ENCODE measurements at places on chromosomes 1 and 21.

GRCh38 chr1:233224311-233224710 lies 71.2 kb downstream of the PCNX2 start:
- DNase-seq: no peak

DNA sequence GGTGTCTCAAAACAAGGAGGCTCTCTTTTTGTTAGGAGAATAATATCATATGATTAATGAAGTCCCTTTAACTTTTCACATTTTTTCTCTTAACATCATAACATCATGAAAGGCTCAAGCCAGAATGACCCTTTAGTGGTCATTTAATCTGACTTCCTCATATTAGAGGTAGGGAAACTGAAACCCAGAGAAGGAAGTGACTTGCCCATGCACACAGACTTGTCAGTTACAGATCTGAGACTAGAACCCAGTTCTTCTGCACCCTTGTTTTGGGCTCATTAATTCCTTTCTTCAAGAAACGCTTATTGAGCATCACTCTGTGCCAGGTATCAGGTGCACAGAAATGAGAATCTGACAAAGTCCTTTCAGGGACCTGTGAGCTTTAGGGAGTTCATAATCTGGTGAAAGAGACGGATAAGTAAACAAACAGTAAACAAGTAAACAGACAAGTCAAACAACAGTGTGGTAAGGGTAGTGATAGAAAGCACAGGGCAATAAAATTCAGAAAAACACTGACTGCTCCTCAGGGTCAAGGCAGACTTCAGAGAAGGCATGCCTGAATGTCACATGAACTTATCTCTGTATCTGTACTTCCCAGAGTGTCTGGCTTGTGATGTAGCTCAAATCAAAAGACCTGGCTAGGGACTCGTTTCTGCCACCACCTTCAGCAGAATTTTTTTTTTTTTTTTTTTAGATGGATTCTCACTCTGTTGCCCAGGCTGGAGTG lies 38.3 kb upstream of the OSBPL9 start:
- DNase-seq: peak; percentile 47

- no peak for DNase-seq
These were observed 11.2 kb downstream of the TRAF3IP3 start for GRCh38 chr1:209767096-209767495.

GRCh38 chr1:201884425-201884824 lies 4.3 kb upstream of the SHISA4 start:
- DNase-seq: peak; percentile 77

GRCh38 chr21:21463456-21463855 lies 465.2 kb downstream of the NCAM2 start:
- DNase-seq: no peak

GRCh38 chr1:25732821-25733220 lies 67.2 kb upstream of the SELENON start:
- DNase-seq: peak; percentile 34

DNA sequence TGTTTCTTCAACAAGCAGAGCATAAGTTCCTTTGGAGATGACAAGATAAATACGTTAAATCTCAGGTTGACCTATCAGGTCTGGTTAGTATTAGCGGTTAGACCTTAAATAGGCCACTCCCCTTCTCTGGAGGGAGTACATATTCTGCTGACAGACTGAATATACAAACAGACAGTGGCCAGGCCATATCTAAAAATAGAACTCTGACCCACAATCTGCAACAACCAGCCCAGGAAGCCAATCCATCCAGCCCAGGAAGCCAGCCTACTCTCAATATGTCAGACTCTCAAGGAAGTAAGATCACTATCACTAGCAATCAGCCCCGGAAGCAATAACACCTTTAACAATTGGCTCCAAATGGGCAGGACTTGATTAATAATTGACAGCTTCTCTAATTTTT lies 6.7 kb downstream of the IL20 start:
- peak; percentile 78 for DNase-seq

- no peak for DNase-seq
These were observed 56.2 kb downstream of the LACTBL1 start for GRCh38 chr1:22916471-22916820.

DNA sequence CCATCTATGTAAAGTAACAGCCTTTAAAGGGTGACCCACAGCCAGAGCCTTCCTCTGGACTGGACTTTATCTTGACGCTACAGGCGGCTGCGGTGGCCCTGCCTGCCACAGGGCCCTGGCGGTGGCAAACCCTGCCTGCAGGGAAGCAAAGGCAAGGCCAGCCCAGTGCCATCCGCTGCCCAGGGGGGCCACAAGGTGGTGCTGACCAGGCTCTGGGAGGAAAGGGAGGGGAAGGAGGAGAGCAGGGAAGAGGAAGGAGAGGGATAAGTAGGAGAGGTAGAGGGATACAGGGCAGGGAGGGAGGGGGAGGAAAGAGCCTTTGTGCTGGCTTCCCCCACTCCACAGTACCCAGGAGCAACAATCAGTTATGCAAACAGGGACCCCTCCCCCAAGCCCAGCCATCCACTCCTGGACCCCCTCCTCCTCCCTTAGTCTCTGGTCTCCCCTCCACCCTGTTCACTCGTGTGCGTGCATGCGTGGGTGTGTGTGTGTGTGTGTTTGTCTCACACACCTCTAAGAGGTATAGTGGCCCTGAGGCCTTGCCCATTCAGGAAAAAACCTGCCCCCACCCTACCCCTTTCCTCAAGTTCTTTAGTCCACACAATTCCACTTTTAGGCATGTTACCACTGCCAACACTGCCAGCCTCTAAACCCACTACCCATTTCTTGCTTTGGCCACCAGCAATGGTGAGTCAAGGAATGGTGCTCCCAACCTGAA lies 30.3 kb downstream of the SSBP3 start:
- DNase-seq: peak; percentile 7

GRCh38 chr1:2498648-2499047 lies 22.6 kb downstream of the PLCH2 start:
- DNase-seq: no peak

DNA sequence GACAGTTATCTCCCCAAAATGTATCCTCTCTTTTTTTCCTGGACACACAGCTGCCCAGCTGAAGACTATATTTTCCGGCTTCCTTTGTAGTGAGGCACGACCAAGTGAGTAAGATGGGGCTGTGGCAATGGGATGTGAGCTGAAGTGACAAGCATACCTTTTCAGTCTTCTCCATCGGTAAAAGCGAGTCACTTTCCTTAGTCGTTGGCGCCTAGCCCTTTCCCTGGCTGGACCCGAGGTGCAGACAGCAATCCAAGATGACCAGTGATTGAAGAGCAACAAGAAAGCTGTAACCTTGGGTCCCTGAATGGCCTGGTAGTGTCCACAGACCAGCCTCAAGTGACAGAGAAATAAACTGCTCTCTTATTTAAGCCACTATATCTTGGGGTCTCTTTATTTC lies 155.2 kb downstream of the NR5A2 start:
- no peak for DNase-seq

- no peak for DNase-seq
These were observed 2.2 kb upstream of the HAO2 start for GRCh38 chr1:119366424-119366823.

- DNase-seq: peak; percentile 39
These were observed 1.7 kb downstream of the SPSB1 start for GRCh38 chr1:9294405-9294773.

DNA sequence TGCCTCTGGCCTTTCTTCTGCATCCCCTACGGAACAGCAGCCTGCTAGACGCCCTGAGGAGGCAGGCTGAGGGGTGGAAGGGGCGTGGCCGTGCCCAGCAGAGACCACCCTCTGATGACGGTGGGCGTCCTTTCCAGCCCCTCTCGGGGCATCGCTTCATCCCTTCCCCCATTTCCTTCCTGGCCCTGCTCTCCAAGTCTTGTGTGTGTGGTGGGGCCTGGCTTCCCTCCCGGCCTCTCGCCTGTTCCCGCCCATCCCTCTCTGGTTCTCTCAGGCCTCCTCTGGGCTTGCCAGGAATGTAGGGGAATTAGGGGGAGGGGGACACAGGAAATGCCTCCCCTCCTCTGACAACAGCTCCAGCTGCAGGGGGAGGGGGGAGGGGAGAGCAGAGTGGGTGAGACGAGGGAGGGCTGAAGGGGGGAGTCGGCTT lies 51.1 kb downstream of the SKI start:
- DNase-seq: no peak

DNA sequence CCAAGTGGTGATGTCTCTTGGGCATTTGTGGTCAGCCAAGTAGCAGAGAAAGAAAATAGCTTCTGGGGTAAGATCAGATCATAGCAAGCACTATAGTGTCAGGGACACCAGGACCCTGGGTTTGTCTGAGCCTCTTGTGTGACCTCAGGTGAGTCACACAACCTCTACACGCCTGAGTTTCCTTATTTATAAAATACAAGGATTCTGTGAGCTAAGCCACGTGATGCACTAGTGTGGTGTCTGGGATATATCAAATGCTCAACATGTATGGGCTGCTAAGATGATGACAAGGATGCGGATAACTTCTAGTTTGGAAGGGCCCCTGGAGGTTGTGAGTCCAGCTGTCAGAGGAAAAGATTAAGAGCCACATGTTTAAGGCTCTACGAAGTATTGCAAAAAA lies 24.5 kb upstream of the ZNF436 start:
- DNase-seq: no peak

DNA sequence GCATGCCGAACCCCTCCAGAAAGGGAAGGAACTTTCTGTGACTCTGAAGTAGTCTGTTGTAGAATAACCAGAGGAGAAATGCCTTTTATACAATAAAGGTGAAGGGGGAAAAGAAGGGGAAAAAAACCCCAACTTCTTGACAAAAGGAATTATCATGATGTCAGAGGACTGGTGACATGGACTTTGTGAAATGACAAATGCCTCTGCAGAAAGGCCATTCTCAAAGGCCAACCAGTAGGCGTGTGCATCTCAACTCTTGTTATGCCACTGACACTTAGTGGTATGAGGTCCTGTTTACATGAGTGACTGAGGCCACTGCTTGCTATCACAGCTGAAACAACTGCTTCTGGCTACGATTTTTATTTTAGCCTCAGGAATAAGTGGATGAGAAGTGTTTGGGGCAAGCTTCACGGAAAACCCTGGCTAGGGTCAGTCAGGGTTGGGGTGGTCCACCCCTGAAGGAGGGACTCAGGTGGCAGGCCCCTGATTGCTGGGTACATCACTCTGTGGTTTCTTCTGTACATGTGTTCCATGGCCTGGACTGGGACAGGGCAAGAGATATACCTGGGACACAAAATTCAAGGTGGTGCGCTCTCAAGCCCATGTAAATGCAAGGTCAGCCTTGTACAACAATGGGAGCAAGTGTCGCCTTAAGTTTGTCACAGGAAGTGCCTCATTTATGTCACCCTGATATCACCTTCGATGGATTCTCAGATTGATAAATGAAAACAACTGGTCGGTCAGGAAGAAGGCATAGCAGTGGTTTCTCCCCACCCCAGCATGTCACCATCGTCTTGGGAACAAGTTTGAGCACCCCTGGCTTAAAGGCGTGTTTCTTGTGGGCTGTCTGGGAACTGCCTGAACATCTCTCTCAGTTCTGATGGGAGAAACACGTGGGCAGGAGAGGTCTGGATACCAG lies 12.4 kb downstream of the RUNX1 start:
- no peak for DNase-seq

- DNase-seq: no peak
These were observed 18.3 kb downstream of the KIRREL1 start for GRCh38 chr1:158011714-158012113.

- DNase-seq: no peak
These were observed 24.7 kb downstream of the IL23R start for GRCh38 chr1:67190942-67191341.

- peak; percentile 55 for DNase-seq
These were observed 2.5 kb downstream of the FCRL2 start for GRCh38 chr1:157774412-157774811.

GRCh38 chr21:32921632-32922230 lies 104.0 kb upstream of the OLIG2 start:
- DNase-seq: peak; percentile 43

- DNase-seq: no peak
These were observed 10.6 kb downstream of the PLXNA2 start for GRCh38 chr1:208233546-208233945.

DNA sequence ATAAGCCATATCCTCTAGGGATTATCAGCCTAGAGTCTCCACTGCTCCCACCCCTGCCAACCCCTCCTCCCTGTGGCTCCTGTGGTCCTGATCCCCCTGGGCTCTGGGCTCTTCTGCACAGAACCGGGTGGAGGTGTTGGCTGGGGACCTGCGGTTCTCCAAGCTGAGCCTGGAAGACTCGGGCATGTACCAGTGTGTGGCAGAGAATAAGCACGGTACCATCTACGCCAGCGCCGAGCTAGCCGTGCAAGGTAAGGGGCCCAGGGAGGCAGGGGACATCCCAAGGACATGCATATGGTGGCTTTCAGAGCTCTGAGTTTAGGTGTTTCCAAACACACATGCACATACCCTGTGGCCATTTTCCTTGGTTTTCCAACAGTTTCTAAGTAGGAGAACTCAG lies 19.3 kb downstream of the CNTN2 start:
- DNase-seq: no peak
